ENCODE measurements at places on chromosomes 11 and 22.

GRCh38 chr11:100105255-100105981 is 581.7 kb upstream of the ARHGAP42 start:
- no peak for DNase-seq

DNA sequence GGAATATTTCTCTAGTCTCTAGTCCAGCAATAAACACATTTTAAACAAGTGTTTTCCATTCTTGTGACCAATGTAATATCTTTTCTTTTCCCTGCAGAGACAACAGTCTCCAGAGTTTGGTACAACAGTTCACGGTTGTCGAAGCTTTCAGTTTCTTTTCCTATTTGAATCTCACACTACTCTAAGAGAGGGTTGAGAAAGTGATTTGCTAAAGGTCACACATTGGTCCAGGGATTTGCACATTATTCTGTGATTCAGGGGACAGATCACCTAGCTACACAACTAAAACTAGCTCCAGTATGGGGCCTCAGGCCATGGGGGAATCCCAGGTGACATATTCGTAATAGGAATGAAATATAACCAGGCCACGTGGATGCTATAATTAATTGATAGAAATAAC is 132.5 kb downstream of the HIPK3 start:
- no peak for DNase-seq

DNA sequence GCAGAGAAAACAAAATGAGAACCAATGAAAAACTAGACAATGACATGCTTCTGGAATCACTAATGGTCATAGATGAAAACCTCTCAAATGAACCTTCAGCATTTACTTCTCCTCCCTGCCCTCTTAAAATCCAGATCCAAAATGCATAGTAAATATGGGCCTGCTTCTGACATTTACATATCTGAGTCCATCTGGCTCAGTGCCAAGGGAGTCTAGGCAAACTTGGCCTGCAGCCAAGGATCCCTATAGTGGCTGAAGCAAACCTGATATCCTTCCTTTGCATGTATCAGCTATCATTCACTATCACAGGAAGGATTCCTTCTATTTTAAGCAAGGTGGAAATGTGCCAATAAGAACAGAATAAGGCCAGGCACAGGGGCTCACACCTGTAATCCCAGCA is 104.8 kb downstream of the C11orf58 start:
- no peak for DNase-seq

- DNase-seq = no peak
Measured at GRCh38 chr22:19745155-19746101, 15.2 kb upstream of the TBX1 start.

DNA sequence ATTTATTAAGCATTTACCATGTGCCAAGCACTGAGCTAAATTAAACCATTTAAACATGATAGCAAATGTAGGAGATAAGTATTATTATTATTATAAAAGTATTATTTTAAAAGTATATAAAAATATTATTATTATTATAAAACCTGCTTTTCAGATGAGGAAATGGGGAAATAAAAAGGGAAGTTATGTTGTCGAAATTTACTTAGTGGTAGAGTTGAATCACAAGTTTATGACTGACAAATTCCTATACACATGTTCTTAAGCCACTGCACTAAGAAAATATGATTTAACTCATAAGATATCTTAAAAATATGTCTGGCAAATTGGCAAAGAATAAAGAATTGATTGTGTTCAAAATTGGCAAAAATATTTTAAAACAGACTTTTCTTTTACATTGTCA is 53.8 kb downstream of the CASP12 start:
- no peak for DNase-seq

GRCh38 chr11:69295995-69296889 is 2.3 kb downstream of the MYEOV start:
- DNase-seq = no peak

DNA sequence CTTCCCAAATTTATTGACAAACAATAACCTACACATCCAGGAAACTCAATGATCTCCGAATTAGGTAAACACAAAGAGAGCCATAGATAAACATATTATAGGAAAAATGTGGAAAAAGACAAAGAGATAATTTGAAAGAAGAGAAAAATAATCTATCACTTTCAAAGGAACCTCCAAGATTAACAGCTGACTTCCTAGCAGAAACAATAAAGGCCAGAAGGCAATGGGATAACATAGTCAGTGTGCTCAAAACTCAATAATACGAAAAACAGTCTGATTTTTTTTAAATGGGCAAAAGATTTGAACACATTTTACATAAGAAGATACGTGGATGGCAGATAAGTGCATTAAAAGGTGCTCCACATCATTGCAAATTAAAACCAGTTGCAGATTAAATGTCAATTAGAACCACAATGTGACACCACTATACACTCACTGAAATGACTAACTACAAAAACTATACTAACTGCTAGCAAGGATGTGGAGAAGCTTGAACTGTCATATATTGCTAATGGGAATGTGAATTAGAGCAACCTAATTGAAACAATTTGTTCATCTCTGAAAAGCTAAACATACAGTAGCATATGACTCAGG is 300.4 kb downstream of the TMEM135 start:
- no peak for DNase-seq

GRCh38 chr22:23302171-23303002 is 122.1 kb downstream of the BCR start:
- no peak for DNase-seq

DNA sequence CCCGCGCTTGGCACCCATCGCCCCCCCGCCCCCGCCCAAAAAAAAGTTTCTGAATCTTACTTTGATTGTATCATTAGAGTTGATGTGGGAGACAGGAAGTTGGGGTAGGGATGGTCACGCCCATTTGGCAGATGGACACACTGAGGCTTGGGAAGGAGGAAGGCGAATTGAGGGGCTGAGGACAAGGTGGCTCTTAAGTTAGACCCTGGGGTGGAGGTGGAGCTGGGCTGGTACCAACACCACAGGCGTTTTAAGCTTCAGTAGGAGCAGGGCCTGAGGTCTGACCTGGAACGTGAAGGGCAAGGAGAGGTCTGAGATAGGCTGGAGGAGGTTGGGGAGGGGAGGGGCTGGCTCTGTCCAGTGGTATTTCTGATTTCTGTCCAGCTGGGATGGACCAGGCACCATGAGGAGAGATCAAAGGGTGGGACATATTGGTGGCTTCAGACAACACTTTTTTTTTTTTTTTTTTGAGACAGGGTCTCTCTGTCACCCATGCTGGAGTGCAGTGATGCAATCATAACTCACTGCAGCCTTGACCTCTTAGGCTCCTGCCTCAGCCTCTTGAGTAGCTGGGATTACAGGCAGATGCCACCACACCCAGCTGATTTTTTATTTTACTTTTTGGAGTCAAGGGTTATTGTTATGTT is 799 bp upstream of the CDC42BPG start:
- DNase-seq = no peak

DNA sequence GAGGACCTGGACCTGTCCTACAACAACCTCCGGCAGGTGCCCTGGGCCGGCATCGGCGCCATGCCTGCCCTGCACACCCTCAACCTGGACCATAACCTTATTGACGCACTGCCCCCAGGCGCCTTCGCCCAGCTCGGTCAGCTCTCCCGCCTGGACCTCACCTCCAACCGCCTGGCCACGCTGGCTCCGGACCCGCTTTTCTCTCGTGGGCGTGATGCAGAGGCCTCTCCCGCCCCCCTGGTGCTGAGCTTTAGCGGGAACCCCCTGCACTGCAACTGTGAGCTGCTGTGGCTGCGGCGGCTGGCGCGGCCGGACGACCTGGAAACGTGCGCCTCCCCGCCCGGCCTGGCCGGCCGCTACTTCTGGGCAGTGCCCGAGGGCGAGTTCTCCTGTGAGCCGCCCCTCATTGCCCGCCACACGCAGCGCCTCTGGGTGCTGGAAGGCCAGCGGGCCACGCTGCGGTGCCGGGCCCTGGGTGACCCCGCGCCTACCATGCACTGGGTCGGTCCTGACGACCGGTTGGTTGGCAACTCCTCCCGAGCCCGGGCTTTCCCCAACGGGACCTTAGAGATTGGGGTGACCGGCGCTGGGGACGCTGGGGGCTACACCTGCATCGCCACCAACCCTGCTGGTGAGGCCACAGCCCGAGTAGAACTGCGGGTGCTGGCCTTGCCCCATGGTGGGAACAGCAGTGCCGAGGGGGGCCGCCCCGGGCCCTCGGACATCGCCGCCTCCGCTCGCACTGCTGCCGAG is 1.5 kb downstream of the LRFN4 start:
- DNase-seq = no peak

DNA sequence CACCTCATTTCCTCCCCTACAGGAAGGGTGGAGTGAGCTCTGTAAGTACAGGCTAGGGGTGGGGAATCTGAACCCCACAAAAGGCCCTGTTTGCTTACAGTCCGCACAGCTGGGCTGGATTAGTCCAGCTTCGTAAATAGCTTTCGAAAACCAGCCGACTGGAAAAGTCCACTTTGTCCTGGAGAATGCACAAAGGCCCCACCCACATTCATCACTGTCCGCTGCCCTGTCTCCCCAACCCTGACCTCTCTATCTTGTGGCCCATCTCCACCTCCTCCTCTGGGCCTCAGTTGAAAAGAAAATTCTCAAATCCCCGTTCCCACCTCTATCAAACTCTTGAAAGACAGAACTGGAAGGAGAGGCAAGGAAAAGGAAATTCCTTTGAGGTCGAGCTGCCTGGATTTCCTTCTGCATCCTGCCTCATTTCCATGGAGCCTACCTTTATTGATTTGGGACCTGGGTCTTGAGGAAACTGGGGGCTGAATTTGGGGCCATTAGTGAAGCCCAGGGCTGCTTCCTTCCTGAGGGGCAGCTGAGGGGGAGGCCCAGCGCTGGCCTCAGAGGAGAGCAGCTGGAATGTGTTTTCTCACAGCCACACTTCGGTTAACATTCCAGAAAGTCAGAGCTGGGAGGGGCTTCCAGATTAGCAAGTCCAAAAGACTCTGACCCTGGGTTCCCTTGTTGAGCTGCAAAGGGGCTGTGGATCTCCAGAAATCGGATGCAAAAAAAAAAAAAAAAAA is 147.6 kb downstream of the FBXO7 start:
- no peak for DNase-seq

- no peak for DNase-seq
Measured at GRCh38 chr11:95766701-95767100, 22.9 kb downstream of the FAM76B start.

DNA sequence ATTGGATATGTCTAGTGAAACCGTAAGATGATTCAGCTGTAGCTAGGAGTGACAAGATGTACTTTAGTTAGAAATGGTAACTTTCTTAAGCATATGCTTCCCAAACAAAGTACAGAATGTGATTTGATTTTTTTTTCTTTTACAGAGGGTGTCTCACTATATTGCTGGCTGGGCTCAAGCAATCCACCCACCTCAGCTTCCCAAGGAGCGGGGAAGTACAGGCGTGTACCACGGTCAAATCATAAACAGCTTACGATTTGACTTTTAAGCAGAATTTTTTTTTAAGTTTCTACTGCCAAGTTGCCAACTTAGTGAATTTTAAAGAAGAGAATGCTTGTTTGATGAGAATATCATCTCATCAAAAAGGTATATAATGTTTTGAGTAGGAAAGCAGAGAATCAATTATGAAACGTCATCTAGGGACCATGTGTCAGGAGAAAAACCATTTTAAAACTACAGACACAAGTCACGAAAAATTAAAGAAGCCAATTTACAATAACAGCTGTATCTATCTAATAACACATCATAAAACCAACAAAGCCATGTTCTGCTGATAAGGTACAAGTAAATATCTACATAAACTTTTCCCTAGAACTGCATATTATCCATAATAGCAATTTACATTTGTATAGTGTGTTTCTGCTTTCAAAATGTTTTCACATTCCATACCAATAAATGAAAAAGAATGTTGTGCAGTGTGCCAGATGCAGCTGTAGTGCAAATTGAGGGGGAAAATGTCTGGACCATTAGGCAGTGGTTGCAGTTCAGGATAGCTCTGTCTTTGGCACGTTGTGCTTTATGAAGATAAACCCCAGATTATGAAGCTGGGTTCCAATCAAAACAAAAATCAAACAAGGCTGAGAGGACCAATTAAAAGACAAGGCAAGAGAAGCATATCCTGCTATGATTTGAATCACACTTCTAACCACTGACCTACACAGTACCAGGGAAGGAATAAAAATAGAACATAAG is 33.7 kb upstream of the USP47 start:
- DNase-seq = no peak

DNA sequence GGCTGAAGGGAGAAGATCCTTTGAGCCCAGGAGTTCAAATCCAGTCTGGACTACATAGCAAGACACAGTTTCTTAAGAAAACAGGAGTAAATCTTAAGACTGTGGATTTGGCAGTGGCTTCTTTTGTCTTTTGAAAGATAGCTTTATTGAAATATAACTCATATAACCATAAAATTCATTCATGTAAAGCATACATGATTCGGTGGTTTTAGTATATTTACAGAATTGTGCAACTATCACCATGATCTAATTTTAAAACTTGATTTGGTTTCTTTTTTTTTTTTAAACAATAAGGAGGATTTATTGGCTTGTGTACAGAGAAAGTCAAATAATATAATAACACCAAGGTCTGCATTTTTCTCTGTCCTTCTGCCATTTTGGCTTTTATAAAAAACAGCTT is 23.1 kb upstream of the PSMA1 start:
- DNase-seq = no peak

GRCh38 chr11:4684631-4685285 is 12.9 kb downstream of the OR51E2 start:
- no peak for DNase-seq

GRCh38 chr22:46376908-46377524 is 41.5 kb downstream of the TRMU start:
- no peak for DNase-seq

DNA sequence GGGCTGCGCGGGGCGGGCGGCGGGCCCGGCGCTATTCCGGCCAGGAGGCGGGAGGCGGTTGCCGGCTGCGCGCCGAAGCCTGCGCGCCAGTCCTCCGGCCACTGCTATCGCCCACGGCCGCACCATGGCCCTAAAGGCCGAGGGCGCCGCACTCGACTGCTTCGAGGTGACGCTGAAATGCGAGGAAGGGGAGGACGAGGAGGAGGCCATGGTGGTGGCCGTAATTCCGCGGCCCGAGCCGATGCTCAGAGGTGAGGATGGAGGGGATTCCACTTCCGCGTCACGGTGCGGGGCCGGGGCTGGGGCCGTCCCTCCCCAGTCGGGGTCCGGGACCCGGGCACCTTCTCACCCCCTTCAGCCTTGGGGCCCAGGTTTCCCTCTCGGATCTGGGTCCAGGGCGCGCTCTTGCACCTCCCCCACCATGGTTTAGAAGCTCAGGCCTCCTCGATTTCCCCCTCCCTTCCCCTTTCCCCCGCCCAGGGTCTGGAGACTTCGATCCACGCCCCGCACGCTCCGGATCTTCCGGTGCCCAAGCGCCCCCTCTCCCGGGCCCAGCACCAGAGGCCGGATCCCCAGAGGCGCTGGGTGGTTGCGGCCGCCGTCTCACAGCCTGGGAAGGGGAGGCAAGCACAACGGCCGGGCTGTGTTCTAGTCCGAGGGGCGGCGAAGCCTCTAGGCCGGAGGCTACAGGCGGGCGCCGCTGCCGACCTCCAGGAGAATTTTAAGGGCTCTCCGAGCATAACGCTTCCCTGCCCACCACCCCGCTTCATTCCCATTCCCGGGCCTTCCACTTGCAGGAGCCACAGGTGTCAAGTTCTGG is 517 bp downstream of the SPINDOC start:
- DNase-seq = no peak

DNA sequence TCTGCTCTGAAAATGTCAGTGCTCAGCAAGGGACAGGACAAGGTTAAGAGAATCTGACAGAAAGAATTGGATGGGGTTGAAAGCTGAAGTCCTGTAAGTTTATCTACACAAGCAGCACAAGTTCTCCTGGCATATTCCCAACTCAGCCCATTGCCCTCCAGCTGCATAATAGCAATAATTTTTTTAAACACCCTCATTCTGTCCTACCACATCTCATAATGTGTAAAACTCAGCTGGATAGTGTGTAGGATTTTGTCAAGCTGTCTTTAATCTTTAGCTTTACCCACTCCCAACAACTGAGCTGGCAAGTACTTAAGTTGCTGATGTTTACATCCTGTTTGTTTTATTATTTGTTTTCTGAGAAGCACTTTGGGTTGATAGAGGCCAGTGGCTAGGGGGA is 158.9 kb downstream of the CADM1 start:
- DNase-seq = no peak

All from activated T-helper 1 cell treated with anti-CD3 and anti-CD28 coated beads, Interleukin-2, amount 50 U/mL, for 16 hours (primary cell).